Astrocyte of the spinal cord (primary cell): ENCODE measurements at places on chromosomes 1 and 21.

GRCh38 chr21:35048183-35048601 lies 910 bp downstream of the RUNX1 start:
- no peak for DNase-seq

GRCh38 chr1:19283891-19284290 lies 4.7 kb downstream of the AKR7A3 start:
- DNase-seq = no peak

DNA sequence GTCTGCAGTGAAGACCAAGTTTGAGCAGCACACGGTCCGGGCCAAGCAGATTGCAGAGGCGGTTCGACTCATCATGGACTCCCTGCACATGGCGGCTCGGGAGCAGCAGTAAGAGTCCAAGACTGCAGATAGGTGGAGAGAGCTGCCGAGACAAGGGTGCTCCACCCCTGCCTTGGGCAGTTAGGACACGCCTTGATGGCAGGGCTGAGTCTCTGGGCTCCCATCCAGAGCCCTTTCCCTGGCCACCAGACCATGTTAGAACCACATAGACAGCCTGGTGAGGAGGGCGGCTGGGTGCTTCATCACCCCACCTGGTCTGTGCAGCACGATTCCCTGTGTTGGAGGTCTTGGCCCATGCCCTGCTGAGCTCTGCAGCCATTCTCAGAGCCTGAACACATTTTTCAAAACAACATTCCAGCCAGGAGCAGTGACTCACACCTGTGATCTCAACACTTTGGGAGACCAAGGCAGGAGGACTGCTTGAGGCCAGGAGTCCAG lies 17.3 kb upstream of the MIIP start:
- peak; percentile 17 for DNase-seq

DNA sequence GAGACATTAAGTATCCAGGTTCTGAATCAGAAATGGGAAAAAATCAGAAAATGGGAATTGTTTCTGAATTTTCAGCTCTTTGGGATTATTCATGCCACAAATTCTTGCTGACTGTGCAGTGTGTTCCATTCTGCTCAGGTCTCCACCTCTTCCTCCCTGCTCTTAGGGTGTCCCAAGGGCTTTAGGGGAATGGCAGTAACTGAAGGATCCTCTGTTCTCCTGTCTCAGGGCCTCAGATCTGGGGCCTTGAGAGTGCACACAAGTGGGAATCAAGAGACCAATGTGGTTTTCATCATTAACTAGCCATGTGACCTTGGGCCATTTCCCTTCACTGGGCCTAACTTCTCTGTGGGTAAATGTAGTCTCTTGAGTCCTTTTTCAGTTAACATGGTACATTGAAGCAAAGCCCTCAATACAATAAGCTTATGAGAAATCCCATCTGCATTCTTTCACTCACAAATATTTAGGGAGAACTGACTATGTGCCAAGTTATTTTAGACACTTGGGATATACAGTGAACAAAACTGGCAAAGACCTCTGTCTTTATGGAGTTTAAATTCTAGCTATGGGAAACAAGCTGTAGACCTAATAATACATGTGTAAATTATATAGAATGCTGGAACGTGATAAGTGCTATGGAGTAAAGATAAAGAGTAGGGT lies 75.7 kb upstream of the SPATA6 start:
- DNase-seq = no peak

DNA sequence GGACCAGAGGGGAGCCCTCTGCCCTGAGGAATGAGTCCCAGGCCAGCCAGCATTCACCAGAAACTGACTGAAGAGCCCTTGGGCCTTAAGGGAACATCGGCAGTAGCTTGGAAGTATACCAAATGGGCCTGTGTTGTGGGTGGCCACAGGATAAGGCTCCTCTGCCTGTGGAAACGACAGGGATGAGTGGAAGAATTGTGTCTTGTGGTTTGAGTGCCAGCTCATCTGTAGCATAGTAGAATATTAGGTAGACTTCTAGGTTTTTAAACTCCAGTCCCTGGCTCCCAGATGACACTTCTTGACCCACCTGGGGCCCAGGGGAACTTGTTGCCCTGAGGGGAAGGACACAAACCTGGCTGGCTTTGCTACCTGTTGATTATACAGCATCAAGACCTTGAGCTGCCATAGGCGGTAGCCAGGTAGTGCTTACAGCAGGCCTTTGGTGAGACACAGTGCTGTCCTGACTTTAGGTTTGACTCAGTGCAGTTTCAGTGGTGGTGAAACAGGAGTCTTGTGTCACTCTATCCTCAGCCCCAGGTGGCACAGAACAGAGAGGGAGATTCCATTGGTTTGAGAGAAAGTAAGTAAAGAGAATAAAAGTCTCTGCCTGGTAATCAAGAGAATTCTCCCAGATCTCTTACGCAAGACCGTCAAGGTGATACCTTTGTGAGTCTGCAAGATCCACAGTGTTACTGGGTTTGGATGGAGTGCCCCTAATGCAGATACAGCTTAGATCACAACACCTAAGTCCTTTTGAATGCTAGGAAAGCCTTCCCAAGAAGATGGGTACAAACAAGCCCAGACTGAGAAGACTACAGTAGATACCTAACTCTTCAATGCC lies 50.2 kb downstream of the RABGAP1L start:
- no peak for DNase-seq

- no peak for DNase-seq
These were observed 5.7 kb upstream of the SELENON start for GRCh38 chr1:25794325-25794724.

GRCh38 chr1:114482585-114482984 lies 28.4 kb downstream of the TRIM33 start:
- DNase-seq = no peak

GRCh38 chr1:11761988-11762406 lies at the start of gene C1orf167:
TSS of gene C1orf167 (plus strand) at chr1:11762193. CDS start at chr1:11764401, 2,208 bp downstream.
- no peak for DNase-seq

DNA sequence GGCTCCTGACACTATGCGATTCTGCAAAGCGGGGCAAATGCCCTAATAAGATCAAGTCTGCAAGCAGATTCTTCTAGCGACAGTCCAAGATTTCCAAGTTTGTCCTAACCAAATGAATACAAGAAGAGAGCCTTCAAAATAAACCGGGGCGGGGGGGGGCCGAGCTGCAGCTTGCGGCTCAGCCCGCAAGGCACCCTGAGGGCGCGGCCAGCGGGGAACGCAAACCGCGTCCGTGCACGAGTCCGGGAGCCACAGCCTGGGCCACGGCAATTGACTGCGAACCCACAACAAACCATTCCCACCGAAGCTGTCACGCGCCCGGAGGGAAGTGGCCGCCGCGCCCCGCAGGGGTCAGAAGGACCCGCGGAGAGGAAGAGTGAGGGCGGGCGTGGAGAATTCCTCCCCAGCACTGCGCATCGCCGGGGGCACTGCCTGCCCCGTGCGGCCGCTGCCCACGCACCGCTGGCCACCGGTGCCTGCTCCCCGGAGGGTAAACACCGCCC lies 687 bp downstream of the TGFBR3 start:
- DNase-seq = peak; percentile 26

GRCh38 chr1:20719261-20719660 lies 1.5 kb upstream of the KIF17 start:
- DNase-seq = no peak

DNA sequence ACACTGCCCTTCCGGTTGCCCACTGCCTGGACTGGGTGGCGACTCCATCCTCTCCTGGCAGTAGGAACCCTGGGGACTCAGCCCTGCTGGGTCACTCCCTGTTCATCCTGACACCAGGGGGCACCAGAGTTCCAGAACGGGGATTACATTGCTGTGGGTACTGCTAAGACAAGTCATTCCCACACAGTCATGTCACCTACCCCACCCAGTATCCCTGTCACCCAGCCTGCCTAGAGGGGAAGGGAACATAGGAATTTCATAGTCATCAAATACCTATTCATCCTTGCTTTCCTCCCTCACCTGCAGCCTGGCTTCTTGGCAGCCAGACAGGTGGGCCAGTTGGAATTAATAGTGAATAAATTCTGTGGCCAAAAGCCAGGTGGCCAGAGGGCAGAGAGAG lies 9.8 kb upstream of the SFN start:
- peak; percentile 77 for DNase-seq

DNA sequence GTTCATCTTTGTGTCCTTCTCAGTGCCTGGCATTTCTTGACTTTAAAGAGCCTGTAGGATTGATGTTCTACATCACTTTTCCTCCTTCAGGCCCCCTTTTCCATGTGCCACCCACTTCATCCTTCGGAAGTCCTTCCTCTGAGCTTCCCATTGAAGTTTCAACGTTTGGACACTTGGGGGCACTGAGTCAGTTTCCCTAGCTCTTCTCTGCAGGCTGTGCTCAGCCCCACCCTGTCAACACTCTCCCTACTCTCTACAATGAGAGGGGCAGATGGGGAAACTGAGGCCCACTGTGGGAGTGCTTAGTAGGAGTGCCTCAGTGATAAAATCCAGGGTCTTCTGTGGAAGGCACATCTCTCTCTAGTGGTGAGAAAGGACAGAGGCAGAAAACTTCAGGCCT lies 11.9 kb downstream of the KCNJ10 start:
- peak; percentile 4 for DNase-seq

DNA sequence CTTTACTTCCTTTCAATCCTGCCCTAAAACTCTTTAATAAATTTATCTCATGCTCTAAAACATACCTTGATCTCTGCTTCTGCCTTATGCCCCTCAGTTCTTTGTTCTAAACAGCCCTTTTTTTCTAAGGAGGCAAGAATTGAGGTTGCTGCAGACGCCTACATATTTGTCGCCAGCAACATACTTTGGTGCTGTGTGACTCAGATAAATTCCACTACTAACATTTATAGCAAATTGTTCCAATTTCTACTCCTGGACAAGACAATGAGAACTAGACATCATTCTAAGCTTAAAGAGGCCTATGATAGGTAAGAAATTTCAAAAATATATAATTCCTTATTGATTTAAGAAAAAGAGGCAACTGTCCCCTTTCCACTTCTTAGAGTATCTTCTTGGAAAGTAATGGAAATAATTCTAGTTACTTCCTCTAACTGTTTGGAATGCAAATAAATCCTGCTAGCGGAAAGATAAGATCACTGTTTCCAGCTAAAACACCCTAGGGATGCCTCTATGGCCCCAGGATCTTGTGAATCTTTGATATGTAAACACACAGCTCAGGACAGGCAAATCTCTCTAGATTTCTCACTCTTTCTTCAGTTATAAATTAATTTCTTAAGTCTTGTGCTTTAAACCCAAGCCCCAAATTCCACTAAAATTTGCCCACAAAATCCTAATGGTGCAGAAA lies 869.1 kb downstream of the KCNT2 start:
- DNase-seq = peak; percentile 21
